AG09319 (cell line): ENCODE measurements at places on chromosomes 3 and 15.

GRCh38 chr3:29236146-29236840, 44.6 kb upstream of the RBMS3 start:
- DNase-seq: peak; percentile 50

DNA sequence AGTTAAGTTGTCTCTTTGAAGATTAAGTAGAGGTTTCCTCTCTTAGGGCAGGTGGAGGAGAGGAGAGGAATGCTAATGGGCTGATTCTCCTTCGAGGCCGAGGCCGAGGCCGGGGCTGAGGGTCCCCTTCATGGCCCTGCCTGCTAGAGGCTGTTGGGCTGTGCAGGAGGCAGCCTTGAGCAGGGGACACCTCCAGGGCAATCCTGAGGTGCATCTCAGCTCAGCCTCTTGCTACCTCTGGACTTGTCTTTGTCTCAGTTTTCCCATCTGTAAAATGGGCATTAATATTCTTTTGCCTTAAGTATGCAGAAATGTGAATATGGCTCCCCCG, 97.7 kb upstream of the PRR20G start:
- DNase-seq: no peak

- DNase-seq: no peak
Measured at GRCh38 chr15:53031469-53031868, 241.3 kb upstream of the ONECUT1 start.

GRCh38 chr3:31433679-31433992, 99.1 kb upstream of the STT3B start:
- DNase-seq: no peak

GRCh38 chr3:12875857-12876836, 34.8 kb upstream of the RPL32 start:
- no peak for DNase-seq

DNA sequence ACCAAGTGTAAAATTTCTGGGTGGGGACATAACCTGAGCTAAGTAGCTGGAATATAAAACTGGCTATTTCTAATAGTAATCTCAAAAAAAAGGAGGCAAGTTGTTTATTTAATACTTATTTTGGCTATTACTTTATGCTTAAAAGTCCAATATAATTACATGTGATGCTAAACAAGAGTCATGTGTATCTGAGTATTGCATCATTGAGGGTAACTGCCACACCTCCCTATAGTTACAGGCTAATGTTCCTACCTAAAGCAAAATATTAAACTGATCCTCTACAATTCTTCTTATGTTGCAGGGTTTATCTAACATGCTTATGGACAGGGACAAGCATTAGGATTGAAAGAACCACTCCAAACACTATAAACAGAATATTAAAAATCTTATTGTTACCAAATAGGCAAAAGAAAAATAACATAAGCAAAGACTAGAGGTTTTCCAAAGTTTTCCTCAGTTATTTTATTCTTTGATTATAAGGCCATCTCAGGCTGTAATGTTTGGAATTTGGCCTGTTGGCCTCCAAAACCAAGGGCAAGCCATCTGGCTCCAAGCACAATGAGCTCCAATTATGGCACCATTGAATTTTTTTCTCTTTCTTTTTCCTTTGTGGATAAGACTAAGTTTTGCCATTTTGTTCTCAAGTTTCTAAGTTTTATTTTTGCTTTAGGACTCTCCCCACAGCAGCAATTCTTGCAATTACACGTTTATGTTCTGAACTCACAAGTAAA, 75.8 kb upstream of the ABI3BP start:
- DNase-seq: no peak

- DNase-seq: no peak
Measured at GRCh38 chr3:189572249-189572648, 58.9 kb upstream of the TP63 start.
